Ascending aorta (tissue), 2 donors: ENCODE measurements at places on chromosomes 1 and 21. TPM values are rescaled to one million over a fixed set of nuclear protein-coding genes. Genes with fewer than 3 reads are reported as not detected.

GRCh38 chr1:6803357-6803756 lies 18.1 kb downstream of the CAMTA1 start:
- peak overlapping the region; percentile 42 for H3K27ac ChIP-seq
- peaks cover 49% of the 10 kb centered on the region for H3K4me1 ChIP-seq
- no peak for DNase-seq
- no peaks in the 10 kb centered on the region for H3K27me3 ChIP-seq

- no peak overlapping the region for H3K4me3 ChIP-seq
- peaks cover 3% of the 10 kb centered on the region for H3K4me1 ChIP-seq
- no peaks in the 10 kb centered on the region for H3K36me3 ChIP-seq
- no peaks in the 10 kb centered on the region for H3K27me3 ChIP-seq
- H3K27ac ChIP-seq, result no peak overlapping the region
- no peak for DNase-seq
These were observed 9.8 kb downstream of the ETV3L start for GRCh38 chr1:157089789-157090188.

- H3K27ac ChIP-seq, result no peak overlapping the region
- no peak for DNase-seq
- H3K36me3 ChIP-seq, result no peaks in the 10 kb centered on the region
- no peak overlapping the region for H3K4me3 ChIP-seq
- H3K27me3 ChIP-seq, result no peaks in the 10 kb centered on the region
These were observed 124.7 kb upstream of the KIAA0040 start for GRCh38 chr1:175317309-175317708.

DNA sequence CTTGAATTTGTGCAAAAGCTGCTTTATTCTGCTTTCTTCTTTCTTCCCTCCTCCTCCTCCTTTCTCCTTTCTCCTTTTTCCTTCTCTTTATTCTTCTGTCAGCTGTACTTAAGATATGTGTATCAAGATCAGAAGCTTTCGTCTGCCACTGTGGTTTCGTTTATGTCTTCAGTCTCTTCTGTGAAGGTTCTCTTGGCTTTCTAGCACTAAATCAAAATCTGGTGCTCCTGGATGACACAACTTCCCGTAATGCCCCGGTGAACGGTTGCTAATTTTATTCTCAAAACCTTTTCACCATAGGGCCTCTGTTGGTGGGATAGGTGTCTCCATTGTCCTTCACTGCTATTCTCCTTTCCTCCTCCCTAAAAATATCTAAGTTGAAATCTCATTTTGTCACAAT lies 5.0 kb downstream of the ATF6 start:
- H3K4me3 ChIP-seq, result no peak overlapping the region
- no peaks in the 10 kb centered on the region for H3K4me1 ChIP-seq
- DNase-seq, result no peak
- no peaks in the 10 kb centered on the region for H3K36me3 ChIP-seq
- H3K27me3 ChIP-seq, result no peaks in the 10 kb centered on the region

- no peak overlapping the region for H3K27ac ChIP-seq
- H3K36me3 ChIP-seq, result no peaks in the 10 kb centered on the region
- H3K4me1 ChIP-seq, result no peaks in the 10 kb centered on the region
- H3K27me3 ChIP-seq, result no peaks in the 10 kb centered on the region
- DNase-seq, result no peak
- no peak overlapping the region for H3K4me3 ChIP-seq
These were observed 15.6 kb upstream of the CDCP2 start for GRCh38 chr1:54168206-54168965.

- no peak for DNase-seq
- no peak overlapping the region for H3K4me3 ChIP-seq
- H3K27me3 ChIP-seq, result no peaks in the 10 kb centered on the region
- H3K36me3 ChIP-seq, result no peaks in the 10 kb centered on the region
- H3K4me1 ChIP-seq, result no peaks in the 10 kb centered on the region
- no peak overlapping the region for H3K27ac ChIP-seq
These were observed 64.0 kb upstream of the HMCN1 start for GRCh38 chr1:185670187-185670627.

GRCh38 chr1:162599451-162599850 lies 32.8 kb upstream of the DDR2 start:
- H3K4me1 ChIP-seq, result no peaks in the 10 kb centered on the region
- no peaks in the 10 kb centered on the region for H3K27me3 ChIP-seq
- H3K36me3 ChIP-seq, result peaks cover 79% of the 10 kb centered on the region
- no peak overlapping the region for H3K4me3 ChIP-seq

DNA sequence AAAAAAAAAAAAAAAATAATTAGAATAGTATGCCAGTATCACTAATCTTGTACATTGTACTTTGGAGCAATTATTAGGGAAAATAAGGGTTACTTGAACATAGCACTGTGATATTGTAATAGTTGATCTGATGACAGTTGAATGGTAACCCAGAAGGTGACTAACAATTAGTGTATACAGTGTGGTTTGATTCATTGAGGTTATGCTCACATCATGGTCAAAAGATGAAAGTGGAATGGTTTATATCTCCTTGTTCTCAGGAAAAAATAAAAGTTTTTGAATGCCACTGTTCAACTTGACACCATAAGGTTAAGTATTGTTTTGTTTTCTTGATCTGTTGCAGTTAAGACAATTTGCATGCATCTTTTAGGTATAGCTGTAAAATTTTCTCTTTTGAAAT lies 87.0 kb downstream of the GPR52 start:
- no peaks in the 10 kb centered on the region for H3K4me1 ChIP-seq
- no peak for DNase-seq
- H3K4me3 ChIP-seq, result no peak overlapping the region
- no peak overlapping the region for H3K27ac ChIP-seq
- H3K27me3 ChIP-seq, result no peaks in the 10 kb centered on the region
- H3K36me3 ChIP-seq, result no peaks in the 10 kb centered on the region

DNA sequence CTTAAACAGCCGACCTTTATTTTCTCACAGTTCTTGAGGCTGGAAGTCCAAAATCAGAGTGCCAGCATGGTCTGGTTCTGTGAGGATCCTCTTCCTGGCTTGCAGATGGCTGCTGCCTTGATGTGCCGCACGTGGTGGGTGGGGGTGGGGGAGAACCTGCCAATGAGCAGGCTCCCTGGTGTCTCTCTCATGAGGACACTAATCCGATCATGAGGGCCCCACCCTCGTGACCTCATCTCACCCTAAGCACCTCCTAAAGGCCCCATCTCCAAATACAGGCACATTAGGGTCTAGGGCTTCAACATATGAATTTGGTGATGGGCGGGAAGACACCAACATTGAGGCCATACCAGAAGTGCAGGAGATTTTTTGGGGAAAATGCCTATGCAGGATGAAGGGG lies 37.8 kb downstream of the ACTN2 start:
- DNase-seq, result no peak
- no peak overlapping the region for H3K4me3 ChIP-seq
- H3K4me1 ChIP-seq, result no peaks in the 10 kb centered on the region
- no peaks in the 10 kb centered on the region for H3K27me3 ChIP-seq

- H3K4me1 ChIP-seq, result no peaks in the 10 kb centered on the region
- H3K4me3 ChIP-seq, result no peak overlapping the region
- H3K27ac ChIP-seq, result no peak overlapping the region
- no peak for DNase-seq
- H3K36me3 ChIP-seq, result no peaks in the 10 kb centered on the region
- H3K27me3 ChIP-seq, result no peaks in the 10 kb centered on the region
These were observed 3.5 kb upstream of the KRTAP27-1 start for GRCh38 chr21:30340714-30341573.

DNA sequence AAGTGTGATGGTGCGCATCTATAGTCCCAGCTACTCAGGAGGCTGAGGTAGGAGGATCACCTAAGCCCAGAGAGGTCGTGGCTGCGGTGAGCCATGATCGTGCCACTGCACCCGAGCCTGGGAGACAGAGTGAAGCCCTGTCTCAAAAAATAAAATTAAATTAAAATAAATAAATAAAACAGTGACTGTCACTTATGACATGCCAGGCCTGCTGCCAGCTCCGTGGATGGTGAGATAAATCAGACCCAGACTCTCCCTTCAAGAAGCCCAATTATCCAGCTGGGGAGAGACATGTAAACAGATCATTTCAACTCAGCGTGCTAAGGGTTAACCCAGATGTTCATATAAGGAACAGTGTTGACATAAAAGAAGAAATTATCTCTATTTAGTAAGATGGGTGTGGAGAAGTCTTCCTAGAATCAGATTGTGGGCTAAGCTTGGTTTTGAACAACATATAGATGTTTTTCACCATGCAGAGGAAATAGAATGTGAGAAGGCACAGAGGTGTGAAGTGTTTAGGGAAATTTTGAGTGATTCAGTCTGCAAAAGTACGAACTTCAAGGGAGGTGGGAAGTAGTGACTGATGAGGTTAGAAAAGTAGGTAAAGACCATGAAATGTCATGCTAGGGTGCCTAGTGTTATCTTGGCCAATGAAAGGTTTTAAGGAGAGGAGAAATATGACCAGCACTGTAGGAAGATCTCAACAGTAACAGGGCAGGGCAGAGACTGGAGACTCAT lies 18.3 kb downstream of the YARS1 start:
- H3K36me3 ChIP-seq, result peaks cover 29% of the 10 kb centered on the region
- no peak overlapping the region for H3K27ac ChIP-seq
- no peak overlapping the region for H3K4me3 ChIP-seq

DNA sequence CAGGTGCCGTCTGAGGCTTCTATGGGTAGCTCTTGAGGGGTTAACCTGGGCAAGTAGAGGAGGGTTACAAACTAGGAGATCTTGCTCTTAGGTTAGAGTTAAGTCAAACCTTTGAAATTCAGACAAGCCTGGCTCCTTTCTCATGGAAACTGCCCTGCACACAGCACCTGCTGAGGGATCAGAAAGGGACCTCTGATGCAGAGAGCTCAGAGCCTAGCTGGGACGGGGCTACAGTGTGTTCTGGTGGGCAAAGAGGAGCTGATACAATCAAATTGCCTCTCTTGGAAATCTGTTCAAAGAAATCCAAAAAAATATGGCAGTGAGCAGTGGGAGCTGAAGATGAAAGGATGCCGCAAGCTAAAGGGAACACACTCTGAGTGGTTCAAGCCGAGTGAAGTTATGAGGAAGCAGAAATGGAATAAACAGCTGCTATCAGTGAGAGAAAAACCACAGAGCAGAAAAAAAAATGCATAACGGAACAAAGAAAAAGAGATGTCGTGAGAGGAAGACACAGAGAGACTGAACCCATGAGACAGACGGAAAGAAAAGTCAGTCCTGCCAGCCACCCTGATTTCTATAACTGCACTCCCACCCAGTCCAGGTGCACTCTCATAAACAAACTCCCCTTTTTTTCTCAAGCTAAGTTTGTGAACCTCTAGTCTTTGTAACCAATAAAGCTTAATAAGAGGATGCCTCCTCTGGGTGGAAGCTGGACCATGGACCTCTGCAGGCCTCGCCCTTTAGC lies 26.6 kb downstream of the PAFAH2 start:
- DNase-seq, result no peak
- H3K4me1 ChIP-seq, result no peaks in the 10 kb centered on the region
- H3K27ac ChIP-seq, result no peak overlapping the region
- H3K36me3 ChIP-seq, result peaks cover 80% of the 10 kb centered on the region

- no peaks in the 10 kb centered on the region for H3K27me3 ChIP-seq
- DNase-seq, result no peak
- peak overlapping the region; percentile 1 for H3K27ac ChIP-seq
- H3K36me3 ChIP-seq, result no peaks in the 10 kb centered on the region
- H3K4me1 ChIP-seq, result peaks cover 2% of the 10 kb centered on the region
- H3K4me3 ChIP-seq, result no peak overlapping the region
These were observed 2.8 kb upstream of the HAPLN2 start for GRCh38 chr1:156616463-156616862.

LEMD1 gene
- total RNA-seq, result not detected

FCGR2B gene
- 14.5 TPM for total RNA-seq

RHD gene
- not detected for total RNA-seq

SNIP1 gene
- 14.4 TPM for total RNA-seq
